Activated CD4-positive, alpha-beta T cell treated with anti-CD3 and anti-CD28 coated beads for 24 hours (primary cell): ENCODE measurements at places on chromosomes 2 and 18.

GRCh38 chr2:120710256-120710655 is 25.4 kb upstream of the GLI2 start:
- no peak for DNase-seq

GRCh38 chr18:59744271-59744721 is 47.1 kb upstream of the CCBE1 start:
- DNase-seq, result no peak

GRCh38 chr2:163610817-163611556 is 124.8 kb downstream of the FIGN start:
- no peak for DNase-seq

DNA sequence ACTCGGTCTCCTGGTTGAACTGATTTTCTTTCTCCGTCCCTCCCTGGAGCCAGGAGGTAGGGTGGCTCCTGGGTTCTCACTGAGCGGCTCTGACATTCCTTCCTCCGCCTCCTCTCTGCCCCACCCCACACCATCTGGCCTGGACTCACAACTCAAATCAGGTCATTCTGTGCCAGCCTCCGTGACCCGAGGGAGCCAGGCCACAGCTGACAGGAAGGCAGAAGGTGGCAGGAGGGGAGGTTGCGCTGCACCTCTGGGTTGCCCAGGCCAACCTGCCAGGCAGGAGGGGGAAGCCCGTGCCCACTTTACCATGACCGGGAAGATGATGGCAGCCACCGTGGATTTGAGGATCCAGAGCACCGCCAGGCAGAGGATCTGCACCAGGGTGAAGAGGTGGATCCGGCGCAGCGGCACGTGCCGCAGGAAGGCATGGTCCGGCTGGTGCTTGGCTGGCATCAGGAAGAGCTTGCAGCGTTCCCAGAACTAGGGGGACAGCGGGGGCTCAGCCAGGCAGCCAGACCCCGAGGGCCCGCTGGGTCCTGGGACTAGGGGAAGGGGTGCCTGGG is 28.3 kb downstream of the MTHFD2 start:
- DNase-seq, result no peak

GRCh38 chr2:100247256-100248043 is 74.9 kb downstream of the LONRF2 start:
- DNase-seq, result no peak

- no peak for DNase-seq
Observed at GRCh38 chr2:40178971-40179370, 272.9 kb downstream of the SLC8A1 start.

GRCh38 chr2:122795763-122796162 is 1040.3 kb downstream of the TSN start:
- no peak for DNase-seq

DNA sequence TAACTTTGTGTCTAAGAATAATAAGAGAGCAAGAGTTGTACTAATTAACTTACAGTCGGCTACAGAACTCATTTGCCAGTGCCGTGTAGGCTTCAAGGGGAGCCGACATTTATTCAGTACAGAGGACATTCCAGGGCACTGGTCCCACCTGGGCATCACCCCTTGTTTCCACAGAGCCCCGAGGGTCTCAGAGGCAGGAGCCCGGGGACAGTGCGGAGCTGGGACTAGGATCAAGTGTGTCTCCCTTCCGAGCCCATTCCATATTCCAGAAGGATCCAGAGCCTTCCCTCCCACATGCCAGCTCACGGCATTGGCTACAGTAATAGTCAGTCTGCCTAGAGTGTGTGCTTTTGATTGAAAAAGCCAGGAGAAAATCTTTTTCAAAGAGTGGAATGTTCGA is 71.5 kb upstream of the CTDP1 start:
- no peak for DNase-seq

DNA sequence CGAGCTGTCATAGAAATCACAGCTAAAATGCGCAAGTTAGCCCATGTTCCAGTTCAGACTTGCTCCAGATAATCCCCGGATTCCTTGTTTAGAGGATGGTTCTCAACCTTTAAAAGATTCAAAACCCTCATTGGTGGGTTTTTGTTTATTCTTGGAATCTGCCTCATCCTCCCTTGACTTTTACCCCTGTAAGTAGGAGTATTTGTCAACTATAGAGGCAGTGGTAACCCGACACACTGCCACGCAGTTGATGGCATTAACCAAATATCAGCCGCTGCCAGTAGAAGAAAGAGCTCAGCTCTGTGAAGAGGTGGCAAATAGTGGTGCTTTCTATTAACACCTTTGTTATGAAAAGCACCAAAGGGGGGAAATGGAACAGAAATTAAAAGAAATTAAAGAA is 40.4 kb upstream of the SELENOI start:
- no peak for DNase-seq

GRCh38 chr2:84022810-84023431 is 436.2 kb downstream of the SUCLG1 start:
- DNase-seq, result no peak

- DNase-seq, result no peak
Observed at GRCh38 chr2:86147793-86148192, 41.8 kb downstream of the PTCD3 start.

DNA sequence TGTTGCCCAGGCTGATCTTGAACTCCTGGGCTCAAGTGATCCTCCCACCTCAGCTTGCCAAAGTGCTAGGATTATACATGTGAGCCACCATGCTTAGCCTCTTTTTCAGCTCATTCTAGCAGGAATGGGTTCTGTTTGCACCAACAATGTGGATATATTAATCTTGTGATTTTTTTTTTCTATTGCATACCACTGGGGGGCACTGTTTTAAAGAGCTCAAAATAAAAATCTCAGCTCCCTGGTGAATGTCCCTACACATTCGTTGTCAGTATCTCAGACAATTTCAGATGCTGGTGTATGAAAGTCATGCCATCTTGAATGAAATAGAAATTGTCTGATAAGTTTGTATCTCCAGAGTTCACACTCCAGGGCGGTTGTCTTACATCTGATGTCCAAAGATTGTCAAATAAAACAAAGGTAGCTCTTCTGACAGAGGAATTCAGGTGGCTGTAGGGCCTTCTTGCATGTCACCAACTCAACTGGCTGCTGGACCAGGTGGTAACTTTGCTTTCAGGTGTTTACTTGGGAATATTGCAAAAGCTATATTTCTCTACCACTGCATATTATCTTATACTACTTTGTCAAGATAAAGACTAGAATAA is 3.1 kb upstream of the MATN3 start:
- no peak for DNase-seq

DNA sequence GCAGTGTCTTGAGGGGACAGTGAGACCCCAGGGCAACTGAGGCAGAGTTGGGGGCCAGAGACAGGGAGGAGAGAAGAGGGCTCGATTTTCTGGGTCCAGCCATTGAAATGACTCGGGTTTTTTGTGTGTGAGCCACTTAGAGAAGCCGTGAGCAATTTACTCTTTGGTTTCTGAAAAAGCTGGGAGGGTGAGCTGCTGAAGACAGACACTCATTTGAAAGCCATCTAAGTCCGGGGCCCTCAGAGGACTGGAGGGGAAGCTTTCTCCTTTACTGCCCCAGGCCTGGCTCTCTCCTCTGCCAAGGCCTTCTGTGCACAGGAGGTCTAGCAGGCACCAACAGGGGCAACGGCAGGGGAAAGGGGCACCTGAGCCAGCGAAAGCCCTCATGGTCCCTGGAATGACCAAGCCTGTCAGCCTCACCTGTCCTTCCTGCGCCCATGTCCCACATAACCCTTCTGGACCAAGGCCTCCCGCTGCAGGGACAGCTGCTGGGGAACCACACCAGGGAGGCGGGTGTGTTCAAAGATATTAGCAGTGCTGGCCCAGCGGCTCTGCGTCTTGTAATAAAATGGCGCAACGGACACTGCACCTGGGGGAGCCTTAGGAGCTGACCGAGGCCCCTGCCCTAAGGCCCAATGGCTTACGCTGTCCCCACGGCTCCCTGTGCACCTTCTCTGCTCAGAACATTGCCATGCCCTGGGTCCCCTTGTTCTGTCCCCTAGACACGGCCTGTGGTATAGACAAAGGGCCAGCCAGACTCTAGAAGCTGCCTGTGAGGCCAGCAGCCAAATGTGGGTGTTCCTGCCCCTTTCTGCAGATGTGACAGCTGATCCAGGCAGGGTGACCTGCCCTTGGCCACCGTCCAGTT is 45.8 kb downstream of the HS6ST1 start:
- no peak for DNase-seq

GRCh38 chr2:212032032-212032431 is 506.6 kb downstream of the ERBB4 start:
- DNase-seq, result no peak

GRCh38 chr2:227506456-227506855 is 34.5 kb downstream of the AGFG1 start:
- no peak for DNase-seq

DNA sequence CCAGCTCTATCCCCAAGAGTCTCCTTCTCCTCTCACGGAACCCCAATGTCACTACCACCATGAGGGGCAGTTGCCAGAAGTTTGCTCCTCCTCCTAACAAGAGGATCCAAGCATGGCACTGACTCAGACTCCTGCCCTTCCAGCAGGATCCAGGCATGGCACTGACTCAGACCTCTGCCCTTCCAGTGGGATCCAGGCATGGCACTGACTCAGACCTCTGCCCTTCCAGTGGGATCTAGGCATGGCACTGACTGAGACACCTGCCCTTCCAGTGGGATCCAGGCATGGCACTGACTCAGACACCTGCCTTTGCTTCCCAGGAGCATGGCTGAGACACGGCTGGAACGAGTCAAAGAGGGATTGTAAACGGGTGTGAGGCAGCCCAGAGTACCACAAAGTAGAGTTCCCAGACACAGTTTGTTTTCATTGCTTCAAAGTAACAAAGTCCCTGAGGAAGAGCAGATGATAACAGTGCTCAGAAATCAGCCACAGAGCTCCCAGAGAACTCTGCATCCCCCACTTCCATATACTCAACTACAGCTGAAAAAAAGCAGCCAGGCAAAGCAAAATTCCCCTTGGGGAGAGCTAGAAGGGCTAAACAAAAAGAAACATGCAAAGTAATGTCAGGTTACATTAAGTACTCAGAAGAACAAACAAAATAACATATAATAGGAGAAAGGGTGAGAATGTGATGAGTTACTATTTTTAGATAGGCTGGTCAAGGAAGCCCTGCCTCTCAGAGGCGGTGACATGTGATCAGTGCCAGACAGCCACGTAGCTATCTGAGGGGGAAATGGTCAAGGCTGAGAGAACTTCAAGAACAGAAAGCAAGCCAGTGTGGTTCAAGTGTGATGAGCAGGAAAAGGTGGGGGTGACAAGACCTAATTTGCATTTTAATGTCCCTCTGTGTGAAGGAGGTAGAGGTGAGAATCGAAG is 3.0 kb downstream of the BUB1 start:
- DNase-seq, result no peak

- no peak for DNase-seq
Observed at GRCh38 chr2:240213226-240213475, 72.7 kb upstream of the OTOS start.

GRCh38 chr18:2222270-2223185 is 348.8 kb downstream of the METTL4 start:
- no peak for DNase-seq

- DNase-seq, result no peak
Observed at GRCh38 chr2:69032336-69032735, 19.4 kb downstream of the ANTXR1 start.

GRCh38 chr2:75523313-75524275 is 37.1 kb downstream of the EVA1A start:
- no peak for DNase-seq

DNA sequence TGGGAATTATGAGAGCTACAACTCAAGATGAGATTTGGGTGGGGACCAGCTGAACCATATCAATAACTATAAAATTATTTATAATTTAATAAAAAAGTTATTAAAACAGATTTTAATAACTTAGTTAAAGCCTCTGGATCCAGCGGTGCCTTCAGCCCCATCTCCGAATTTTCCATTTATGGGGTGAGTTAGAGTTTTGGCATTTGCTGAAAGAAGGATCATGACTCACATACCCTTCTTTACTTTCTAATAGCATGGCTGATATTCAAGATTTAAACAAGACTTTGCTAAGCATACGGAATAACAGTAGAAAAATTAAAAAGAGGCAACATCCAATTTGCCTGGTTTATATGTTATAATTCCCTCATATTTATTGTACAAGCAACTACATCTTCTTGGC is 94.5 kb downstream of the RDH14 start:
- DNase-seq, result no peak
